ENCODE measurements at places on chromosomes 1 and 21. TPM values are rescaled to one million over a fixed set of nuclear protein-coding genes. Genes with fewer than 3 reads are reported as not detected.

The DCAF6 gene
- total RNA-seq, result 71.7 TPM

The AMY1A gene
- not detected for total RNA-seq

The GRIK3 gene
- 13.6 TPM for total RNA-seq

GRCh38 chr1:12180903-12181302 is 14.1 kb downstream of the TNFRSF1B start:
- no peak for DNase-seq

DNA sequence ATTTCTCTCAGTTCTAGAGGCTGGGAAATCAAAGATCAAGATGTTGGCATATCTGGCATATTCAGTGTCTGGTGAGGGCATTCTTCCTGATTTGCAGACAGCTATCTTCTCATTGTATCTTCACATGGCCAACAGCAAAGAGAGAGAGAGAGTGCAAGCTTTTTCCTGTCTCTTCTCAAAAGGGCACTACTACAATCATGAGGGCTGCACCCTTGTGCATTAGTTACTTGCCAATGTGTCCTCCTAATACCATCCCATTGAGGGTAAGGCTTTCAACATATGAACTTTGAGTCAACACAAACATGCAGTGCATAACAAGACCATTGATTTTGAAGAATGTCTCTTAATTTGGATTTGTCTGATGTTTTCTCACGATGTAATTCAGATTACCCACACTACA is 78.0 kb downstream of the CCDC30 start:
- no peak for DNase-seq

Measured in mucosa of descending colon (tissue), 3 donors.